ENCODE measurements at places on chromosomes 11 and 22. TPM values are rescaled to one million over a fixed set of nuclear protein-coding genes. Genes with fewer than 3 reads are reported as not detected.

DNA sequence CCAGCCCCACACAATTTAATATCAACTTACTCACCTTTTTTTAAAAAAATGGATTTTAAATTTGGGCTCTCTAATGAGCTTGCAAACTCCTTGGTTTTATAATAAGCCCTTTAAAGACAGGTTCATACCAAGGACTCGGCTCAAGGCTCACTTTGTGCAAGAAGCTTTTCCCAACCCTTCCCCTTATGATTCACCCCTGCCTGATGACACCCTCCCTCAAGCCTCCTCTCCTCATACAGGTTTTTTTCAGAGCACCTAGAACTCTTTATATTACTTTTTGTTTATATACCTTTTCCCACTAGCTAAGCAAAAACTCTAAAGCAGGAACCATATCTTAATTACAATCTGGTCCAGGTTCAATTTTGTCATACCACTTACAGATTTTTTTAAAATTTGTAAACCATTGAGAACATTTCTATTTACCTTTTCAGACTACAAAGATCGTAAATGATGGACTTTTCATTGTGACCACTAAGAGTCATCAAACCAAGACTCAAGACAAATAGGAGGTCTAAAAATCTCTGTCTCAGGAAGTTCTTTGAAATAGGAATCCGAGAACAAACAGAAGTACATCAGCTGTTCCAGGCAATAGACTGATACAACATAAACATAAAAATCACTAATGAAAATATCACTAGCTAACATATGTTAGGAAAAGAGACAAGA lies 13.1 kb upstream of the EXPH5 start:
- H3K36me3 ChIP-seq: no peaks in the 10 kb centered on the region
- peaks cover 5% of the 10 kb centered on the region for H3K27me3 ChIP-seq
- peaks cover 4% of the 10 kb centered on the region for H3K4me1 ChIP-seq
- H3K27ac ChIP-seq: no peak overlapping the region
- H3K4me3 ChIP-seq: no peak overlapping the region
- no peak for DNase-seq

GRCh38 chr11:65915821-65916251 lies 3.0 kb downstream of the C11orf68 start:
- peaks cover 34% of the 10 kb centered on the region for H3K4me1 ChIP-seq
- no peaks in the 10 kb centered on the region for H3K27me3 ChIP-seq

DNA sequence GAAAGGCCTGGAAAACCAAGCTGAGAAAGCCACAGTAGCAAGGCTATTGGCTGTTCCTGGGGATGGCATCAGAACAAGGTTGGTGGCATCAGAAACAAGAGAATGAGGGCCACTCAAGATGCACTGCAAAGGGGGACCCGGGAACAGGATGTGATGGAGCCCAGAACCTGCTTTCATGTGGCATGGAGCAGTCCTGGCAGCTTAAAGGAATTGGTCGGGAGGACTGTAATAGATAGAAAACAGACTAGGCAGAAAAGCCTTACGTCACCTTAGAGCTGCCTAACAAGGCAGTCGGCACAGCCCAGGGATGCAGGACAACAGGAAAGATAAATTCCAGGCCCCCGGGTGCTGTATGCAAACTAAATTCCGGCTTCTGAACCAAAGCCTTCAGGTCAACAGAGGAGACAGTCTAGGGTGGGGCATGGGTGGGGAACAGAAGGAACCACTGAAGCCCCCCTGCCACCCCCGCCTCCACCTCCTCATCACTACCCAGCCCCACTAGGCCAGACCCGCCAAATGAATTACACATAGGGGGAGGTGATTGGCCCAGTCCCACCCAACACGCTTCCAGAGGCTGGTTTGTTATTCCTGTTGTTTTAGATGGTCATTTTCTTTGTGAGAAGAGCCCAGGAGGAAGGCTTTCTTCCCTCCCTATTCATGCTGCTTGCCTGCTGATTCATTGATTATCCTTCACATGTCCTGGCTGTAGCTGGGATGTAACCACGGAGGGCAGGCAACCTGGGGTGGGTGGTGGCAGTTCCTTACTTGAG lies 25.7 kb upstream of the LRRC55 start:
- H3K4me3 ChIP-seq: no peak overlapping the region
- no peak overlapping the region for H3K27ac ChIP-seq
- H3K4me1 ChIP-seq: peaks cover 15% of the 10 kb centered on the region
- H3K36me3 ChIP-seq: no peaks in the 10 kb centered on the region

DNA sequence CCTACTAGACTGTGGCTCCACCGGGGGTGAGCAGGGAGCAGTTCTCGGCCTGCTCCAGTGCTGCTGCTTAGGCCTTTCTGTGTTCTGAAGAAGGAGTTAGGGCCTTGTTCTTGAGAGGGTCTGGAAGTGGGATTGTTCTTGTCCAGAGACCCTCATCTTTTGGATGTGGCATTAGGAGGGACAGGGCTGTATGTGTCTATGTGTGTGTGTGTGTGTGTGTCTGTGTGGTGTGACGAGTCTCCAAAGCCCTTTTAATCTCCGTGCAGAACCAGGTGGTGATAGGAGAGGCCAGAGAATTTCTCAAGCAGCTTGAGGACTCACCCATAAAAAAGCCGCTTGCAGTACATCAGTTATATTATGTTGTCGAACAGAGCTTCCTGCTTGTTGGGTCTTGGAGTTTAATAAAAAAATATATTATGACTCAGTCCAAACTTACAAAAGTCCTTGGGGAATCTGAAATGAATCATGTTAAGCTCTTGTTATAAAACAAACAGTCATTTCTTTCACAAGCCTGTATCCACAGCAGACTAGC lies 196.5 kb downstream of the TENM4 start:
- H3K4me1 ChIP-seq: peaks cover 49% of the 10 kb centered on the region
- H3K4me3 ChIP-seq: peak overlapping the region; percentile 3
- H3K27ac ChIP-seq: no peak overlapping the region

DNA sequence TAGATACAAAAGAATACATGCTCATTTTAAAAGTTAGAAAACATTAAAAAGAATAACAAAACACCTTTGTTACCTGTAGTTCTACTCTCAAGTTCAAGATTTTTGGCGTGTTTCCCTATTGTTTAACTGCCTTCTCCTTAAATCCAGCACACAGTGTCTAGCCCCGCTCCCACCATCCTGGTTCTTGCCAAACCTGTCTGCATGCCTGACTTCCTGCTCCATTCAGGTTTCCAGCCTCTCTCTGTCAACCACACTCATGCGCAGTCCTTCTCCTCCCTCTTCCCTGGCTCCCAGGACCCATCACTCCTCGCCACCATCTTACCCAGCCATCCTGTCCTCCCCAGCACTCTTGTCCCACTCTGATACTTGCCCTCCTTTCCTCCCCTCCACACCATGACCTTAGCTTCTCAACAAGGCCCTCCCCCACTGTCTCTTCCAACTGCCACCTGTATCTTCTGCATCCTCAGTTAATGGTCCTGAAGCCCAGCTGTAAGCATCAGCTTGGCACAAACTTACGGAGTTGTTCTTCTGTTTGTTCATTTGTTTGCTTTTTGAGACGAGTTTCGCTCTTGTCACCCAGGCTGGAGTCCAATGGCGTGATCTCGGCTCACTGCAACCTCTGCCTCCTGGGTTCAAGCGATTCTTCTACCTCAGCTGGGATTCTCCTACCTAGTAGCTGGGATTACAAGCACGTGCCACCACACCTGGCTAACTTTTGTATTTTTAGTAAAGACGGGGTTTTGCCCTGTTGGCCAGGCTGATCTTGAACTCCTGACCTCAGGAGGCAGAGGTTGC lies 7.5 kb upstream of the MYH9 start:
- H3K27ac ChIP-seq: peak overlapping the region; percentile 7
- H3K4me1 ChIP-seq: peaks cover 7% of the 10 kb centered on the region
- no peaks in the 10 kb centered on the region for H3K36me3 ChIP-seq

- peaks cover 4% of the 10 kb centered on the region for H3K4me1 ChIP-seq
- H3K36me3 ChIP-seq: no peaks in the 10 kb centered on the region
- H3K27ac ChIP-seq: no peak overlapping the region
Observed at GRCh38 chr11:112558691-112559090, 298.0 kb upstream of the PLET1 start.

- no peak for DNase-seq
- H3K27ac ChIP-seq: no peak overlapping the region
- H3K4me1 ChIP-seq: peaks cover 27% of the 10 kb centered on the region
- H3K36me3 ChIP-seq: peaks cover 5% of the 10 kb centered on the region
- peak overlapping the region; percentile 89 for H3K4me3 ChIP-seq
Observed at GRCh38 chr11:811446-812245, 1.9 kb downstream of the RPLP2 start.

DNA sequence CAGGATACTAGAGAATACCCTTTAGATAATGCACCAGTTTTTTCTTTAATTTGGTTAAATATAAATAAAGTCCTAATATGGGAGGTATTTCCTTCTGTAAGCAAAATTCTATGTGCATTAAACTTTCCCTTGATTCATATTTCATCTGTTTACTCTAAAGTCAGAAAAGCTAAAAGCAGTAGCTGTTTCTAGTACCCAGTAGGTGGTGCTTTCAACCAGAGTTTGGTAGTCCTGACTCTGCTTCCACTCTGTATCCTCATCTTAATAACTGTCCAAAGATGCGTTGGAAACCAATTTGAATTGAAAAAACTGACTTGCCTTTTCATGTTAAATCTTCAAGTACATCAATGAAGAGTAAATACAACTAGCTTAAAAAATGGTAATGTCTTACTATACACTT lies 1065.2 kb downstream of the JRKL start:
- no peaks in the 10 kb centered on the region for H3K27me3 ChIP-seq
- H3K4me3 ChIP-seq: no peak overlapping the region
- no peak for DNase-seq

- H3K36me3 ChIP-seq: no peaks in the 10 kb centered on the region
- H3K4me3 ChIP-seq: no peak overlapping the region
- no peak for DNase-seq
- no peaks in the 10 kb centered on the region for H3K27me3 ChIP-seq
- peaks cover 18% of the 10 kb centered on the region for H3K4me1 ChIP-seq
Observed at GRCh38 chr11:128394431-128395089, 192.8 kb downstream of the ETS1 start.

DNA sequence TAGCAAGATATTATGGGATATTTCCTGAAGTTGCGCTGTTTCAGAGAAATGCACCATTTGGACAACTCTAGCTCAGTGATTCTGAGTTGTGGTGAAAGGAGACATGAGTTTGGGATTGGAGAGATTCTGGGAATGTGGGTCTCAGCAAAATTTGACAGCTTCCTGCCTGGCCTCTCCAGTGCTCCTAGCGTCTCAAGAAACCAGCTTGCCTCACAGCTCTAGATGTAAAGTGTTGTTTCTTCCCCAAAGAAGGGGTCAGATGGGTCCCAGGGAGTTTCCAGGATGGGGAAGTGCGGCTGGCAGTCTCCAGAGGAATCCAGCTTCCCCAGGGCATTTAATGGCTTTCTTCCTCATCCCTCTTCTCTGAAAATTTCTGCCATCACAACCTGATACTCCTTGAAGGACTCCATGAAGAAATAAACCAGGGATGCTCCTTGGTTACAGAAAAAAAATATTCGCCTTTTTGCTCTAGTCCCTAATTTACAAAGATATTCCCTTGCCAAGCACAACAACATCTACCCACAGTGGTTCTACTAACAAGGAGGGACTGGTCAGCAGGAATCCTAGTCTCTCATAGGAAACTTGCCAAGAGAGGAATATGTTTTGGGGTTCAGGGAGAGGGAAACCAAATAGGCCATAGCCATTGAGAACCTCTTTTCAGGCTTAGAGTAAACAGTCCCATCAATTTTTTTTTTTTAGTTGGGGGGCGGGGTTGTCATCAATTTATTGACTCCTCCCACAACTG lies 185.4 kb upstream of the E2F8 start:
- H3K36me3 ChIP-seq: no peaks in the 10 kb centered on the region
- H3K27me3 ChIP-seq: no peaks in the 10 kb centered on the region
- H3K4me1 ChIP-seq: peaks cover 8% of the 10 kb centered on the region
- no peak for DNase-seq
- H3K27ac ChIP-seq: no peak overlapping the region
- H3K4me3 ChIP-seq: no peak overlapping the region

- H3K4me3 ChIP-seq: no peak overlapping the region
- peaks cover 2% of the 10 kb centered on the region for H3K27me3 ChIP-seq
- H3K36me3 ChIP-seq: no peaks in the 10 kb centered on the region
- peaks cover 1% of the 10 kb centered on the region for H3K4me1 ChIP-seq
- no peak overlapping the region for H3K27ac ChIP-seq
Observed at GRCh38 chr22:37002633-37003032, 16.6 kb downstream of the TST start.

DNA sequence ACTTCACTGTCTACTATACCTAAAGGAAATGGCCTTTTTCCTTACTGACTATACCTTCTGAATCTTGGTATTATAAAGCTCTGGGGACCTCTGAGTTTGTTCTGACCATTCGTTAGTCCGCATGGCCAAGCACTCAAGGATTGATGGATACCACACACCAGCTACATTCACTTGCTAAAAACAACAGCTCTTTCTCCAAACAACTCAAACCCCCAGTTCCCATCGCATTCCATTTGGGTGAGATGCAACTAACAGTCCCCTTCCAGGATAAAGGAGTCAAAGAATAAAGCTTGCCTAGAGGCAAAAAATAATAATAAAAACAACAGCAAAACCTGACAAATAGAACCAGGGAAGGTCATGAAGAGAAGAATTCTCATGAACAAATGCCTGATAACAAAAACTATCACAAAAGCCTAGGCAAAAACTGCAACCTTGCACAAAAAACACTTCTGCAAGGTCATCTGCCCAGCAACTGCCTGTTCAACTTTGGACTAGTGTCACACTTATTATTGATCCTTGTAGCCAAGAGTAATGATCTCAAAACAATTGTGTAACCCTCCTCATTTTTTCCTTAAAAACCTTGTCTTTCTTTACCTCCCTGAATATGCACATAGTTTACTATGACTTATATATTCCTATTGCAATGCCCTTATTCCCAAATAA lies 139.0 kb upstream of the GUCY1A2 start:
- no peaks in the 10 kb centered on the region for H3K36me3 ChIP-seq
- H3K27ac ChIP-seq: no peak overlapping the region
- peaks cover 4% of the 10 kb centered on the region for H3K4me1 ChIP-seq
- no peak for DNase-seq

GRCh38 chr11:28384418-28384817 lies 276.2 kb downstream of the METTL15 start:
- DNase-seq: no peak
- no peaks in the 10 kb centered on the region for H3K4me1 ChIP-seq
- H3K36me3 ChIP-seq: peaks cover 6% of the 10 kb centered on the region
- no peaks in the 10 kb centered on the region for H3K27me3 ChIP-seq

GRCh38 chr11:119538753-119539152 lies 115.8 kb upstream of the THY1 start:
- no peak overlapping the region for H3K27ac ChIP-seq
- H3K27me3 ChIP-seq: no peaks in the 10 kb centered on the region
- no peaks in the 10 kb centered on the region for H3K36me3 ChIP-seq
- H3K4me3 ChIP-seq: no peak overlapping the region
- no peak for DNase-seq
- peaks cover 10% of the 10 kb centered on the region for H3K4me1 ChIP-seq

GRCh38 chr22:36541831-36542411 lies 13.0 kb upstream of the EIF3D start:
- no peaks in the 10 kb centered on the region for H3K36me3 ChIP-seq
- no peak overlapping the region for H3K27ac ChIP-seq
- H3K4me3 ChIP-seq: no peak overlapping the region
- no peak for DNase-seq
- H3K27me3 ChIP-seq: peaks cover 15% of the 10 kb centered on the region

GRCh38 chr11:120923866-120924508 lies 99.9 kb upstream of the TBCEL start:
- no peak overlapping the region for H3K4me3 ChIP-seq
- no peak overlapping the region for H3K27ac ChIP-seq
- no peaks in the 10 kb centered on the region for H3K36me3 ChIP-seq

MPPED2 gene
- total RNA-seq: 3.2 TPM

DEUP1 gene
- 0.70 TPM for total RNA-seq

APLNR gene
- total RNA-seq: 3.9 TPM

TTC38 gene
- 34.8 TPM for total RNA-seq

POU2AF2 gene
- not detected for total RNA-seq

CAPN5 gene
- total RNA-seq: 26.2 TPM

ISX gene
- total RNA-seq: not detected

FERMT3 gene
- total RNA-seq: 2.8 TPM

MMP20 gene
- not detected for total RNA-seq

TSPO gene
- 11.1 TPM for total RNA-seq

All from neural crest cell (in vitro differentiated cells).